ENCODE measurements at places on chromosomes 5 and 9.
A peak's percentile ranks its signal among the peaks of the same experiment; 100 is the strongest.

GRCh38 chr9:126927419-126927818 is 12.8 kb downstream of the RALGPS1 start:
- DNase-seq, result no peak

DNA sequence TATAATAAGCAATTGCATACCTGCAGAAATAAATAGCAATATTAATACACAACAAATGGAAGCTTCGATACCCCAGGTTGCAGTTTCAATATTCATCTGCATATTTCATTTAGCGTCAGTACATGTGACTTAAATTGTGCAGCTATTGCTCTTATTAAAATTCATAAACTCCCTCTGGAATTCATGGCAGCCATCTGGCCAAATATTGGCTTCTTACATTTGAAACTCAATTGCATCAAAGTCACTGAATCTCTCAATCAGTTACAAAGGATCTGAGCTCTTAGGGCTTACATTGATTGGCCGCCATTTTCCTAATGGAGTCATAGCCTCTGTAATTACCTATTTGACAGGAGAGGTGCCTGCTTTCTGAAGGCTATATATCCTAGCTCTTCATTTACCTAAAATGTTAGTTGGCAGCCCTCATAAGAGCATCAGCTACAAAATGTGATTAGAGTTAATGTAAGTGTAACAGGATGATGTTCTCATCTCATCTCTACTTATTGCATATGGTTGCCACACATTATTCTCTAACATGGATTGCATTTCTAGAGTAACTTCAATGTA is 453.5 kb downstream of the CAAP1 start:
- no peak for DNase-seq

DNA sequence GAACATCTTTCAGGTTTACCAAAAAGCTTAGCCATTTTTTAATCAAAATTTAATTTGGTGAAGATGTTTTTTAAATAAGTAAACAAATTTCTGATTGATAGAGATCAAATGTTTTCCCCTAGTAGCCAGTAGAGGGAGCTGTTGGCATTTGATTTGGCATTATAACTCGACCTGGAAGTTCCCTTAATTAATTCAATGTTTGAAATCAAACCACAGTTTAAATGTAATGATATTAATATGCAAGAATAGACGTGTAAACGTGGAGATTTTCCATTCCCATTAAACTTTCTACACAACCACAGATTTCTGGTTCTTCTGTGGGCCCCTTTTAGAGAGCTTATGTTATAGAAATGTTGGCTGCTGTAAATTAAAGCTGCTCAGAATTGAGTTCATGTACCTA is 148.1 kb upstream of the MPDZ start:
- no peak for DNase-seq

DNA sequence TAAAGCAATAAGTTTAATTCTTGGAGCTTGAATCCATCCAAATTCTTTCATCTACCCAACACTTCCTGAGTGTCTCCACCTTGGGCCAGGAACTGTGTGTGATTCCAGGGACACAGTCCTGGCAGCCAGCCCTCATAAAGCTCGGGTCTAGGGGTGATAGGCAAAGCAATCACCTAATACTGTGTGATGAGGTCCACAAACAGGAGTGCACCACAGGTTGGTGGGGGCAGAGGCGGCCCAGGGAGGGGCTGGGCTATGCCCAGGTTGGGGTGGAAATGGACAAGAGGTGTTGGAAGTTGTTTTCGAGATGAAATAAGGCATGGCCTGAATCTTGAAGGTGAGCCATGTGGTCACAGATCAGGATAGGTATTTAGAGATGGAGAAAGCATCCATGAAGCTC is 133.9 kb upstream of the PTCH1 start:
- DNase-seq, result no peak

DNA sequence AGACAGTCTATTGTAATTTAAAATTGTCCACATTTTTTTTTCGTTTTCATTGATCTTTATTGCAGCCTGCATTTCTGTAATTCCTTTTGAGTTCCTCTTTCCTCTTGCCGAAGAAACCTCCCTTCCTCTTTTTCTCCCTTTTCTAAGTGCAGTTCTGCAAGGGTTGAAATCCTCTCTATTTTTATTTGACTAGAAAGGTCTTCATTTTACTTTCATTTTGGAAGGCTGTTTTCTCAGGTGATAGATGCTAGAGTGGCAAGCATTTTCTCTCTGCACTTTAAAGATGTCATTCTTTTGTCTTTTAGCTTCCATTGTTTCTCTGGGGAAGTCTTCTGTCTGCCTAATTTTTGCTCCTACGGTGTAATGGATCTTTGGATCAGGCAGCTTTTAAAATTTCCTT is 248.5 kb downstream of the SMARCA2 start:
- DNase-seq, result no peak

- DNase-seq, result no peak
Measured at GRCh38 chr5:177362292-177362609, 4.5 kb downstream of the RGS14 start.

- no peak for DNase-seq
Measured at GRCh38 chr9:119369680-119370366, 588 bp upstream of the BRINP1 start.

GRCh38 chr5:76455531-76456133 is 52.5 kb downstream of the IQGAP2 start:
- no peak for DNase-seq

- DNase-seq, result no peak
Measured at GRCh38 chr5:175707751-175708375, 50.0 kb downstream of the HRH2 start.

GRCh38 chr9:93686880-93687236 is 110.5 kb downstream of the PHF2 start:
- DNase-seq, result no peak

DNA sequence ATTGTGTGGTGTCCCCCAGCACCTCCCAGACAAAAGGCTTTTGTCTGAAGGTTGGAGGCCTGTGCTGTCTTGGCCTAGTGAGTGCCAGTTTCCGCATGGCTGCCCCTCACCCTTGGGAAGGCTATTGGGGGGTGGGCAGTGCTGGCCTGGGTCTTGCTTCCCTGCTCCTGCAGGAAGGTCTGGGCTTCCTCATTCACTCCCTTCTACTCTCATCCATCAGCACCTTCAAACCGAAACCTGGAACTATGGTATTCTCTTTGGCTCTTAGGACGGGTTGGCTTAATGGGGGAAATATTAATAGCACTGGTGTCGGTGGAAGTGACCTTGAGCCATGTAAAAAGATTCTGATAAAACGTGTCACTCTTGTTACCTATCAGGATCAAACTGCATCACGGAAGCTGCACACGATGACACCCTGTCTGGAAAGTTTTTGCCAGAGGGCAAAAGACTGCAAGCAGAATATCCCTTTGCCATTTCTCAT is 34.0 kb upstream of the GLRX start:
- DNase-seq, result no peak

- no peak for DNase-seq
Measured at GRCh38 chr9:16970321-16970720, 99.9 kb upstream of the BNC2 start.

- DNase-seq, result no peak
Measured at GRCh38 chr5:132370971-132371602, 1.6 kb downstream of the SLC22A5 start.

DNA sequence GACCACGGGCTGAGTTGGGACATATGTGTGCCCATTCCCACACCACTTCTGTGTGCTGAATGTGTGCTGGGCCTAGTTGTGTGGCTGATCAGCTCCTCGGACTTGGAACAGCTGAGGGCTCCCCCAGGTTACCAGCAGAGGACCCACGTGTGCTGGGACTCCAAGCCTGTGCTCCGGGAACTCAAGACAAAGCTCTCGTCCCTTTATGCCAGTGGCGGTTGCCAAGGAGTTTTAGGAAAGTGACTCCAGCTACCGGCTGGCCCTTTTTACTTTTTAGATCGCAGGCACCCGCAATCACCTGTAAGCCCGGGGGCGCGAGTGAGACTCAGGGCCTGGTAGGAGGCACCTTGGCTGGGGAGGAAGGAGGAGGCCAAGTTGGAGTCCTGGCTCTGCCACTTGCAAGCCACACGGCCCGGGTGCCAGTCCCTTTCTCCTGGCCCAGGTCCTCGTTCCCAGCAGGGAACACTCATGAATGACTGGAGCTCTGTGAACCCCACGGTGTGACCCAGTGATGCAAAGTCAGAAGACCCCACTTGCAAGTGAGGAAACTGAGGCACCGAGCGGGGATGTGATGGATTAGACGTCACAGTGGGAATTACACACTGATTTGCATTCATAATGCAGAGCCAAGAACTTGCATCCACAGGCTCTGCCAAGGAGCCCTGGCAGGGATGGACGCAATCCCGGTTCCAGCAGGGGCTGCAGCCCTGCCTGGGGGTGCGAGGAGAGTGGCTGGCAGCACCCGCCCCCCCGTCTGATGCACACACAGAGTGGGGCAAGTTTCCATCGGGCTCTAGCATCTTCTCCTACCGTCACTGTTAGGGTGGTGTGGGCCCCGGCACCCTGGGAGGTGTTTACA is 26.9 kb downstream of the CRB2 start:
- no peak for DNase-seq

DNA sequence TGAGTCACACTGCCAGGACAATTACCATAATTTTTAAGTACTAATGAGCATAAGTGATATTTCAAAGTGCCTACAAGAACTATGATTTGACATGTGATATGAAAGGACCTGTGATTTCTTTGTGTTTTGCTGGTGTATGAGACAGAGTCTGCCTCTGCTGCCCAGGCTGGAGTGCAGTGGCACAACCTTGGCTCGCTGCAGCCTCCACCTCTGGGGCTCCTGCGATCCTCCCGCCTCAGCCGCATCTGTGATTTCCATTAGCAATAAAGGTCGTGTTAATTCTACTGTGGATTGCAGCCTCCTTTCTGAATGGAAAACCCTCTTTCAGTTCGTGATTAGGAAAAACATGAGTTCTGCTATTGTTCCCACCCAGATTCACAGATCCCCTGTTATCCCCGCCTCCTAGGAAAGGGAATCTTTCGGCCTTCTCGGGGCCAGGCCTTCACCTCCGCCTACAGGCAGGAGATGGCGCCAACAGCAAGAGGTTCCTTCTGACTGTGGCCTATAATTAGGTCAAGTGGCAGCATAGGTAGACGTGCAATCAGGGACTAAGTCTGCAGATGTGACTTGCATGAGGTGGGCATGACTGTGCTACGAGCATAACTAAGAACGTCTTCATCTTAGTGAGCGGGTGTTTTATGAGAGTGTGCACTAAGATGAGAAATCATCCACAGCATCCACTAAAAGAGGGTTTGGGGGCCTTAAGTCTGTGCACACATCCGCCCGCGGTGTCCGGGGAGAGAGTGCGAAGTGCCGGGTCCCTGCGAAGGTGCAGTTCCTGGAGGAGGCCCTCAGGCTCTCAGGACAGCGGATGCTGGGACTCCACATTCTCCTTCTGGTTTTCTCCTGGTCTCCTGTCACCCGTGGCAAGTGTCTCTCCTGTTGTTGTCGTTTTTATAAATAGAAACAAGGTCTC is 23.1 kb downstream of the TRIM7 start:
- peak; percentile 66 for DNase-seq

DNA sequence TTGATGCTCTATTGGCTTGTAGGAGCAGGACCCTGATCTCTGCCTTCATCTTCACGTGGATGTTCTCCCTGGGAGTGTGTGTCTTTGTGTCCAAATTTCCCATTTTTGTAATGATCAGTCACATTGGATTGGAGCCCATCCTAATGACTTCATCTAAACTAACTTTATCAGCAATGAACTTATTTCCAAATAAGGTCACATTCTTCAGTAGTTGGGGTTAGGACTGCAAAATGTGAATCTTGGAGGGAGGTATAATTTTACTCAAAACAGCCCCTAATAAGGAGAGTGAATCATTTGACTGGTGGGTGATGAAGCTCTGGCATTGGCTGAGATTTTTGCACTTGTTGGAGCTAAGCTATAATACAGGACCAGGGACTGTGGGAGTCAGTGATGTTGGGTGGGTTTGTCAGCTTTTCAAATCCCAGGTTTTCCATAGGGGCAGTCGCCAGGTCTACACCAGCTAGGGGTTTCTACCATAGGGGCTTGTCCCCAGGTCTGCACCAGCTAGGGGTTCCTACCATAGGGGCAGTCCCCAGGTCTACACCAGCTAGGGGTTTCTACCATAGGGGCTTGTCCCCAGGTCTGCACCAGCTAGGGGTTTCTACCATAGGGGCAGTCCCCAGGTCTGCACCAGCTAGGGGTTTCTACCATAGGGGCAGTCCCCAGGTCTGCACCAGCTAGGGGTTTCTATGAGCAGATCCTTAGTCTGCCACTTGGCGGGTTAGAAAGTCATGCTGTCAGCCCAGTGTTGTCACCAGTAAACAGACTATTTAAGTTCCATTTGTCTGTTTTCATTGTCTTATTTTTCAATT is 382.6 kb upstream of the DAP start:
- DNase-seq, result no peak

DNA sequence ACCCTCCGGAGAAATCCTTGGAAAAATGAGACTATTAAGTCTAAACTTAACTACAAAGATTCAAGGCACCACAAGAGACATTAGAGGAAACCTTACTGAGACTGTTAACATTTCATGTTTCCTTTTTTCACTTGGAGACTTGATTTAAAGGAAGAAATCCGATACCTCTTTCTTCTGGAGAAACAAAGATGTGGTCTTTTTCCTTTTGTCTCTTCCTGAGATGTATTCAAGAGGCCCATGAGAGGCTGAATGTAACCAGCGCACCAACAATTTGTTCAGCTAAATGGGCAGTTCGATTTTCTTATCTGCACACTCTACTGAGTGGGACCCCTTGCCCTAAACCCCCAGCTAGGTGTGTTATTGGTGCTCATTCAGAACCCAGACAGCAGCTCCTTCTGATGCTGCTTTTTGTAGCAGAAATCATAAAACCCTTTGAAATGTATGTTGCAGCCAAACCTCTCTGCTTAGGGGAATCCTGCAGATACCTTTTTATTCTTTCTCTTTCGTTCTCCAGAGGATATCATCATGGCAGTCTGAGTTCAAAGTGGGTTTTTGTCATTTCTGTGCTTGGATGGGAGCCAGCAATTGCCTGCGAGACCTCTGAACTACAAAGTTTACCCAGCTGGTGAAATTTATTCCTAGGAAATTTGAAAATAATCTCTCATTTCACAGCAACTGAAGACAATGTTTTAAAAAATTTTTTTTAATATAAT is 41.9 kb upstream of the ACTBL2 start:
- DNase-seq, result no peak

GRCh38 chr5:118578093-118578492 is 410.3 kb downstream of the DTWD2 start:
- DNase-seq, result no peak

GRCh38 chr9:108049671-108050494 is 560.3 kb upstream of the KLF4 start:
- DNase-seq, result no peak

GRCh38 chr9:8389531-8389930 is 590.0 kb upstream of the DMAC1 start:
- DNase-seq, result no peak

DNA sequence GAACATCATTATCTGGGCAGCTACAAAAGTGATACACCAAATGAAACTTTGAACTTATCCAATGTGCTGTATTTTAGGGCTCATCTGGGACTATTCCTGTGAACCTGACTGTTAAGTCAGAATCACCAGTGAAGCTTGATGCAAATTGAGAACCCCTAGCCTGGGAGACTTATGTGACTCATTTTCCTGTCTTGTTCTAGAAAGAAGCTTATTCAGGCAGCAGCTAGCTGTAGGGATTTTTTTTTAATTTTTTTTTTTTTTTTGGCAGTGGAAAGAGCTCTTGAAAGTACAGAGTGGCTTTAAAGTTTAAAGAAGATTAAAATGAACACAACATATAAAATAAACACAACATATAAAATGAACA is 81.1 kb upstream of the TNFAIP8 start:
- DNase-seq, result no peak

All from naive thymus-derived CD8-positive, alpha-beta T cell (primary cell).